NCI-H2029 treated with DMSO at 0.1 percent for 48 hours (cell line): ENCODE measurements at places on chromosomes 4 and X.

GRCh38 chr4:137069473-137069872 lies 462.8 kb downstream of the PCDH18 start:
- DNase-seq = no peak

DNA sequence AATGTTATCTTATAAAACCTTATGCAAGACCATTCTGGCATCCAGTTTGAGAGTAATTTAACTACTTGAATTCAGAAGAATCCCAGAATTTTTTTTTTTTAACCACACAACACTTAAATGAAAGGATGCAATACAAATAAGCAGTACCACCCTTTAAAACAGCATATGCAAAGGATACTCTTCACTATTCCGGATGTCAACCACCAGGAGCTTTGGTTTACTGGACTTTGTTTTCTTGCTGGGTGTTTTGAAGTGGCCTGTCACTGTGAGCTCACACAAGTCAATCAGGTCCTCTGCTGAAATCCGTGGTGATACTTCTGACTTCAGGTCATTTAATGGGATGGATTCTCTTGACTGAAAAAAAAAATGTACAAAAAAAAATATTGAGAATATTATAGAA lies 200.0 kb downstream of the TBCK start:
- DNase-seq = no peak

DNA sequence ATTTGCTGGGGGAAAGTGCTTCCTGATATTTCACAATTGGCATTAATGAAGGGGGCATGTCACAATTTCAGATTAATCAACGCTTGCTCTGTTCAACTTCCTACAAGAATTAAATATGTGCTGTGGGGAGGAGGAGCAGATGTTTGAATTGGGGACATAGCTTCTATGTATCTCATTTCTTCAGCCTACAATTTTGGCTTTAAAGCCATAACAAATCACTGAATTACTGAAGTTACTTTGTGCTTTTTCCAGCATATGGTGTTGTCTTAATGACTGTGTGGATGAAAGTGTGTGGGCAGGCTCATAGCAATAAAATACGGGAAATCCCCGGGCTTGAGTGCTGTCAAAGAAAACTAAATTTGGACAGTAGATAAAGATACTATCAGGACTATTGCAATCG lies 813 bp downstream of the TLR7 start:
- DNase-seq = no peak

- DNase-seq = no peak
Measured at GRCh38 chr4:8564595-8564994, 15.6 kb upstream of the GPR78 start.

GRCh38 chrX:106436691-106437090 lies 175.1 kb upstream of the RADX start:
- no peak for DNase-seq

DNA sequence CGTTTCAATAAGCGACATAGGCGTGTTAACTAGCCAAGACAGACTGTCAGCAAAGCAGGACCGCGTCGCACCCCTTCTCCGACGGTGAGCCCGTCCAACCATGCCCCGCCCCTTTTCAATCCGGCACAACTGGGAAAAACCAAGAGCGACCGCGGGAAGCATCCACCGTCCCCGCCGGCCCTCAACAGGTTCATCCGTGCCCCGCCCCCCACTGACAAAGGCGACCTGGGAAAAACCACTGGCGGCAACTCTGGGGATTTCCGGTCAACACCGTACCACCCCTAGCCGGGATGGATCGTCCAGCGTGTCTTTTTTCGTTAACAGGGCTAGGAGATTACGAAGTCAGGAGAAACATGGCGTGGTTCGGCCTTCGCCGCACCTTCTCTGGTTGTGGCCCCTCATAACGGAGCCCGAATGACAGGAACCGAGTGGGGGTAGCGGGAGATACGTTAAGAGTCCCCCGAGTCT lies 377 bp downstream of the TIMM17B start:
- peak; percentile 48 for DNase-seq

DNA sequence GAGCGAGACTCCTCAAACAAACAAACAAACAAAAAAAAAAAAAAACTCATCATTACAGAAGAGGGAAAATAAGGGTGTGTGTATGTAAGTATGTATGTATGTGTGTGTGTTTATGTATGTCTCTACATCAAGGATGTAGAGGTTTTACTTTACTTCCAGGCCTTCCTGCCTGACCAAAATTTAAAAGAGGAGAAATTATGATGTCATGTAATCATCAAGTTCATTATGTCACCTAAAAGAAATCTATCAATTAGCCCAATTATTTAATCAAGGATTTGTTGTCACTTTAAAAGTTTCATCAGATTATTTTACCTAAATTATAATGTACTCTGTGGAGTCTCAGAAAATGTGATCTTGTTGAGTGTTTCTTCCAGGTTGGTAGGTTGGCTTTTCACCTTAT lies 21.6 kb downstream of the GUCY1A1 start:
- DNase-seq = no peak

- DNase-seq = no peak
Measured at GRCh38 chrX:316351-317325, 2.0 kb downstream of the GTPBP6 start.

- DNase-seq = peak; percentile 48
Measured at GRCh38 chrX:124211312-124211942, 121.0 kb upstream of the TEX13D start.

DNA sequence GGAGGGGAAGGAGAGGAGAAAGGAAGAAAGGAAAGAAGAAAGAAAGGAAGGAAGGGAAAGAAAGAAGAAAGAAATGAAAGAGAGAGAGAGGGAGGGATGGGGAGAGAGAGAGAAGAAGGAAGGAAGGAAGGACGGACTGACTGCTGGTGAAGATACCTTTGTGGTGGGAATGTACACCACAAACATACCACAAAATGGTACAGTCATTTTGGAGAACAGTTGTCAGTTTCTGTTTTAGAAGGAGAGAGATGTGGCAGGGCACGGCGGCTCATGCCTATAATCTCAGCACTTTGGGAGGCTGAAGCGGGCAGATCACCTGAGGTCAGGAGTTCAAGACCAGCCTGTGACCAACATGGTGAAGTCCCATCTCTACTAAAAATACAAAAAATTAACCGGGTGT lies 40.0 kb upstream of the SHISA3 start:
- DNase-seq = no peak

DNA sequence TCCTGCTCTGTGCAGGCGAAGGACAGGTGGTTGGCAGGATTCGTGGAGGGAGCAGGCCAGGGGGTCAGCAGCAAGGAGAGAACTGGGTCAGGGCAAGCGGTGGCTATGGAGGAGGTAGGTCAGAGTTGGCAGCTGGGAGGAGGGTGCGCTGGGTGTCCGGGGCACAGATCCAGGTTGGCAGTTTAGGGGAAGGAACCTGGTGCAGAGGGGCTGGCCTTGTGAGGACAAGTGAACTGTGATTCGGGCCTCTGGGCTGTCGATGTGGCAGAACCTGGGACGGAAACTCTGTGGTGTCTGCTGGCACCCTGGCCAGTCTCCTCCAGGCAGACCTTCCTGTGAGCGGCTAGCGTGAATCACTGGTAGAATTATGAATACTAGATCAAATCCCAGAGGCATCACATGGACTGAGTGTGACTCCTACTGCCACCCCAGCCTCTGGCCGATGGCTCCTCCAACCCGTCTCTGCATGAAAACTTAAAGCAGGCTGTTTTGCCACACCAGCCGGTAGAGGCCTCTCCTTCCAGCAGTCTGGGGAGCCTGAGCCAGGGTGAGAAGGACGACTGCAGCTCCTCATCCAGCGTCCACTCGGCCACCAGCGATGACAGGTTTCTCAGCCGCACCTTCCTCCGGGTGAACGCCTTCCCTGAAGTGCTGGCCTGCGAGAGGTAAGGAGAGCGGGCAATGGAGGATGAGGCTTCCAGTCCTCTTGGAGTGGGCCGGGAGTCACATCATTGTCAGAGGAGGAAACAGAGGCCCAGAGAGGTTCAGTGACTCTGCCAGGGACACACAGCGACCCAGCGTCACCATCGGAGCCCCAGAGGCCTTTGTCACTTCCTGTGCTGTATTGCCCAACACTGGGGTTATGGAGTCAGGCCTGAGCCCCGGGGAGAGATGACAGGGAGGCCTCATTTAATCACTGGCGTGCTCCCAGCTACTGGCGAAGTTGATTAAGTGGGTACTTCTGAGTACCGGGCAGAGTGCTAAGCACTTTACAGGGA lies 20.3 kb downstream of the EVC start:
- no peak for DNase-seq

DNA sequence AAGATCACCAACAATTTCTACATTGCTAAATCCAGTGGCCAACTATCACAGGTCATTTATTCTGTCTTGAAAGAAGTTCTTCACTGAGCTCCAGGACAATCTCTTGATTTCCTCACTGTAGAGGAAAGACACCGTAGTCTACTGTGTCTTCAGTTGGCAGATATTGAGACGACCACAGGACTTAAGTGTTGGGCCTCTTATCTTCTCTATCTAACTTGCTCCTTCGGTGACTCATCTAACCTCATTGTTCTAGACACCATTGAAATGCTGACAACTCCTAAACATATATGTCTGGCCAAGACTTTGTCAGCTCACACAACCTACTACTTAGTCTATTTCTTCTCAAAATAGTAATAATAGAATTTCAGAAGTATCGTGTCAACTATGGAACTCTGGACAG lies 425.8 kb downstream of the ARAP2 start:
- no peak for DNase-seq

DNA sequence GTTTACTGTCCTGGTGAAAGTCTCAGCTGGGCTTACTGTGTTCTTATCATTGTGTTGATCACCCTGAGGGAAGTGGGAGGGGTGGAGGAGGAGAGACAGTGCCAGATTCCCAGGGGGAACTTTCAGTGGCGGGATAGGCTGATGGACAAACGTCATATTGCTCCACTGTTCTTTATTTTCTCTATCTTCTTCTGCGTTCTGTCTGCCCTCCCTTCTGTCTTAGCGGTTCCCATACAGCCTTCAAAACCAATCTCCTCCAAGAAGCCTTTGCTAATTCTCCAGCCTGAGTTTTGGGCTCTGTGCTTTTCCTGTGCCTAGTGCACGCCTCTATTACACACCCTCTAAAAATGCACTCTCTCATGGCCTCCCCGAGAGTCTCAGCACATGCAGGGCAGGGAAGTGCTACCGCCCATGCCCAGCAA lies 448.7 kb upstream of the FAT1 start:
- no peak for DNase-seq

DNA sequence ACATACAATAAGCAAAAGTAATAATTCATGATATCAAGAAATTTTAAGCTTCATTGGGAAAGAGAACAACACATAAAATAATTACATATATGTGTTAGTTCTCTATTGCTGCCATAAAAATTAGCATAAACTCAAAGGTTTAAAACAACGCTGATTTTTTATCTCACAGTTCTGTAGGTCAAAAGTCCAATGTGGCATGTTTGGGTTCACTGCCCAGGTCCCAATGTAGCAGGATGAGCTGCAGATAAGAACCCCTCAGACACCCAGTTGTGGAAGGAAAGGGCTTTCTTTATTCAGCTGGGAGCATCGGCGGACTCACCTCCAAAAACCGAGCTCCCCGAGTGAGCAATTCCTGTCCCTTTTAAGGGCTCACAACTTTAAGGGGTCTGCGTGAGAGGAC lies 13.1 kb upstream of the MAGEB16 start:
- DNase-seq = no peak

DNA sequence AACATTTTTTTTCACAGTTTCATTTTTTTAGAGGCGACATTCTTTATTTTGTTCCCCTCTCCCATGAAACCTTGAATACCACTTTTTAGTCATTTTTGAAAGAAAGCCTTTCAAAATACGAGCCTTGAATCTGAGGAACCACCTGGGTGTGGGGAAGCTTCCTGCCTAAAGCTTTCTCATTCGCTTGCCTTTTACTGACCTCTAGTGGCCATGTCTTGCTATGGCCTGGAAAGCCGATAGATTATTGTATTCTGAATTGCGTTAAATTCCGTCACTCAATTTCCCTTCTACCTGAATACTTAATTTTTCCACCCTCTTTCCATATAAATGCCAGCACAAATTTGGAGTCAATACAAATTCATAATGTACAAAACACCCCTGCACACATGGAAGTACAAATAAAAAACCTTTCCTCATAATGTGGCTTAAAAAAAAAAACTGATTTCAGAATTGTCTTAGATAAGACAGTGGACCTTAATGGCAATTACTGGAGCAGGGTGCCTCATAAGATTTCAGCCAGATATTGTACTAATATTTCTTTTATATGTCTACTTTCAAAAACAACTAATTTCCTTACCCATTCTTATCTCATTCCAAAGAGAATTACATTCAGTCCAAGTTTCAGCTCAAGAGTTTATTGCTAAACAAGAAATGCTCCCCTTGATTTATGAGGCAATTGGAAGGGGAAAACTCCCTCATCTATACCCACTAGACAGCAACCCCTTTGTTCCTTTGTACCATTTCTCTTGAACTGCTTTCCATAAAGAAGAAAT lies 217.9 kb downstream of the CENPC start:
- DNase-seq = peak; percentile 56

- DNase-seq = no peak
Measured at GRCh38 chrX:125713633-125714032, 394.0 kb downstream of the TEX13C start.

DNA sequence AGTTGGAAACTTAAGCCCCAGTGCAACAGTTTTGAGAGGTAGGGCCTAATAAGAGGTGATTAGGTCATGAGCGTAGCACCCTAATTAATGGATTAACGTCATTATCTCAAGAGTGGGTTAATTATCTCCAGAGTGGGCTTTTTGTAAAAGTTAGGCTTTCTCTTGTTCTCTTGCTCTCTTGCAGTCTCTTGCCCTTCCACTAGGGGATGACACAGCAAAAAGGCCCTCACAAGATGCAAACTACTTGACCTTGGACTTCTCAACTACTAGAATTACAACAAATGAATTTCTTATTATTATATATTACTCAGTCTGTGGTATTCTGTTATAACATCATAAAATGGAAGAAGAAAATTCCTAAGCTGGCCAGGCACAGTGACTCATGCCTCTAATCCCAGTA lies 22.1 kb upstream of the NDST3 start:
- no peak for DNase-seq

- DNase-seq = no peak
Measured at GRCh38 chr4:150510176-150510865, 71.6 kb upstream of the MAB21L2 start.

DNA sequence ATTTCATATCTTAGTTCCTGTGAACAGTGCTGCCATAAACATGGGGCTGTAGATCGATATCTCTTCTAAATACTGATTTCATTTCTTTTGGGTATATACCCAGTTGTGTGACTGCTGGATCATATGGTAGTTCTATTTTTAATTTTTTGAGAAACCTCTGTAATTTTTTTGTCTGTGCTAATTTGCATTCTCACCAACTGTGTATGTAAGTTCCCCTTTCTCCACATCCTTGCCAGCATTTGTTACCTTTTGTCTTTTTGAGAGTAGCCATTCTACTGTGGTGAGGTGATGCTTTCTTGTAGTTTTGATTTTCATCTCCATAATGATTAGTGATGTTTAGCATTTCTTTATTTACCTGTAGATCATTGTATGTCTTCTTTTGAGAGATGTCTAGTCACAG lies 2086.5 kb upstream of the TENM3 start:
- no peak for DNase-seq

DNA sequence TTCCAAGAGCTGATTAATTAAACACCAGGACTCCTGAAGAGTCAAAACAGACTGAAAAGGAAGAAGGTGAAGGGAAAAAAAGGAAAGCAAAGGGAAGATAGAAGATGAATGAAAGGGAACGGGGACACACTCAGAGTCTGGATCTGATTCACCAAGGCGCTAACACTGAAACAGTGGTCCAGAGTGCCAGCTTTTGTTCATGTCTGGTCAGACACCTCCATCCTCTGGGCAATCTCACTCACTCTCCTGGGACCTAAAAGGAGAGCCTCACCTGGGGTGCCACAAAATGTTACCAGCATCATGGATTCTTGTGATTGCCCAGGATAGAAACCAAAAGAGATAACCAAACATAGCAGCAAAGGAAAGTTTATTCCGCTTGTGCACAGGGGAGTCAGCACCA lies 120.3 kb upstream of the AFF2 start:
- no peak for DNase-seq
